ENCODE measurements at places on chromosomes 3 and 15.

GRCh38 chr3:53708001-53708621, 138.1 kb downstream of the CHDH start:
- no peak for DNase-seq

DNA sequence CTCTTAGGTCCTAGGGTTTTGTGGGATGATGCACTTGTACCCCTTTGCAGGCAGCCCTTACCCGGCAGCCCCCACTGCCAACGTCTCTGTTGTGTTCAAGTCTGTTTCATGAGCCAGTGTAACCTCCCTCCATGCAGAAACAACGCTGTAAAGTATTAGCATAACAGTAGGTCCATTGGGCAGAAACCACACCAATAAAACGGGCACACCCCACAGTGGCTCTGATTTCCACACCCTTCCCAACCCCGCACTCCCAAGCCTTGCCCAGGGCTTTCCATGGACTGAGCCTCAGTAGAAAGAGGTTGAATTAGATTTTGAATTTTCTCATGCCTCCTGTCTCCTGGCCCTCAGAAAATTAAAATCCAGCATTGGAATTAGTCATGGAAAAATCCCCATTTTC, 124.5 kb downstream of the CACNA1D start:
- no peak for DNase-seq

DNA sequence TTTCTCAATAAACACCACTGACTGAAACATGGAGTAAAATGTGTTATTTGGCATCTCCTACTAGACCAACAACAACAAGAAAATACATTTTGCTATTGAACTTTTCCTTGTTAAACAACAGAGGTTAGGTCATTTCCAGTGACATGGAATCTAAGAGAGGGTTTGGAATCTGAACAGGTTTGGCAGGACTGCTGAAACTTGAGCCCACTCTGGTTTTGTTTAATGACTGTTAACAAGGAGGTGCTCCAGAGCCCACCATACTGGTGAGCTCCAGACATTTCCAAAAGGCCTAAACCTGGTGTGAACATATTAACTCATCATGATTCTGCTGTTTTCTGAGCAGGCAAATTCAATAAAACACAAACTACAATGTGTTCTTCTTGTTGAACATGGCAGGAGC, 330.7 kb upstream of the TRIM42 start:
- DNase-seq = no peak

- DNase-seq = peak; percentile 4
Observed at GRCh38 chr15:57213862-57214261, 162.4 kb upstream of the CGNL1 start.

DNA sequence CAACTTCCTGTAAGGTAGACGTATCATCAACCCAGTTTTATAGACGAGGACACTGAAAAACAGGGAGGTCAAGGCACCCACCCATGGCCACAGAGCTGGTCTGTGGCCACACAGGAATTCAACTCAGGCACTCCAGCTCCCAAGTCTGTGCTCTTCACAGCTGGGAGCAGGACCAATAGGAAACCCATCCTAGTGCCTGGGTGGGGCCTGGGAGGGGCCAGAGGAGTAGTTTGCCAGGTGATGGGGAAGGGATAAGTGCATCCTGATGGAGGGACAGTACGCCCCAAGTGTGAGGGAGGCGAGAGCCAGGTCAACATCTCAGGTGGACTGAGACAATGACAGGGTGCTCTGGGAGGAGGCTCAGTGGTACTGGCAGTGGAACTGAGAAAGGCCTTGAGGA, 22.0 kb downstream of the KIF9 start:
- no peak for DNase-seq

- DNase-seq = no peak
Observed at GRCh38 chr3:157926822-157927221, 179.4 kb downstream of the SHOX2 start.

- DNase-seq = no peak
Observed at GRCh38 chr15:64870353-64870752, 28.6 kb downstream of the PLEKHO2 start.

GRCh38 chr3:24141548-24141947, 196.5 kb downstream of the NR1D2 start:
- DNase-seq = no peak

DNA sequence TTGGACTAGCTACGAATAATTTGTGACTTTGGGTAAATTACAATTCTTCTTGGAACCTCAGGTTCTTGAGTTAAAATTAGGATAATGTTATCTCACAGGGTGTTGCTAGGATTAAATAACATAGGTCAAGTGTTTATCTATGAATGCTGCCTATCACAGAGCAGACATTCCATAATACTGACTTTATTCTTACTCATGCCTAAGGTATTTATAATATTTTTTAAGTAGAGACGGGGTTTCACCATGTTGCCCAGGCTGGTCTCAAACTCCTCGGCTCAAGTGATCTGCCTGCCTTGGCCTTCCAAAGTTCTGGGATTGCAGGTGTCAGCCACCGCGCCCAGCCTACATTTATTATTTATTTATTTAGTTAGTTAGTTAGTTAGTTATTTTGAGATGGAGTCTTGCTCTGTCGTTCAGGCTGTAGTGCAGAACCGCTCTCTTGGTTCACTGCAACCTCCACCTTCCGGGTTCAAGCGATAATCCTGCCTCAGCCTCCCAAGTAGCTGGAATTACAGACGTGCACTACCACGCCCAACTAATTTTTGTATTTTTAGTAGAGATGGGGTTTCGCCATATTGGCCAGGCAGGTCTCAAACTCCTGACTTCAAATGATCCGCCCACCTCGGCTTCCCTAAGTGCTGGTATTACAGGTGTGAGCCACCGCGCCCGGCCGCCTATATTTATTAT, 741 bp upstream of the ZNF106 start:
- DNase-seq = no peak

DNA sequence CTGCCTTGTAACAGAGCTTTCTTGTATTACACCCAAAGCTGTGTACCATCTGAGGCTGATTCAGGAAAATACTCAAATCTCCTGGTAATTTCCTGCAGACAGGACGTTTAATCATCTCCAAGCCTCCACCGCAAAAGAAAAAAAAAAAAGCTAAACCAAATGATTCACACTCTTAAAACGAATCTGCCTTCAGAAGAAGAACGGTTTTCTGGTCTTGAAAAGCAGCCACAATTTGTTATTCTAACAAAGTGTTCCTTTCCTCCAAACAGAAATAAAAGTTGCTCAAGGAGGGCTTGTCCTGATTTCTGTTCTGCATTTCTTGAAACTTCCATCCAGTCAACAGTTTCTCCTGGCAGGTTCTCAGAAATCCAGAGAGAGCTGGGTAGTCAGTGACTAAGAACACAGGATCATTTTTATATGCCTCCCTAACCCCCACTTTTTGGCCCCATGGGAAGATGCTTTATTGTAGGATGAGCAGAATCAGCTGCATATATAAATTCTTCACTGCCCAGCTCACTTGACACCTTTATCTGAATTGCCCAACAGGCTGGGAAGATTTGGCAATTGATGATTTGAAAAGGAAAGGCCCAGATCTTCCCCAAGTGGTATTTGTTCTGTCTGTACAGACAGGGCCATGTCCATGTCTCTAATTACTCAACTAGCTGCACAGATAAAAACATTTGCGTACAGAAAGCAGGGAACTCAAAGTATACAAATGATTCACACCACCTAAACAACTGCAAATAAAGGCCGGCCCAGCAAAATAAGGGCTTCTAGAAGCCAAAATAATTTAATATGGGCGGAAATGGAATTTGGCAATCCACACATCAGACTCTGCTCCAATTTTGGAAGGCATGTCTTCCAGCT, 41.0 kb upstream of the PRICKLE2 start:
- DNase-seq = no peak

DNA sequence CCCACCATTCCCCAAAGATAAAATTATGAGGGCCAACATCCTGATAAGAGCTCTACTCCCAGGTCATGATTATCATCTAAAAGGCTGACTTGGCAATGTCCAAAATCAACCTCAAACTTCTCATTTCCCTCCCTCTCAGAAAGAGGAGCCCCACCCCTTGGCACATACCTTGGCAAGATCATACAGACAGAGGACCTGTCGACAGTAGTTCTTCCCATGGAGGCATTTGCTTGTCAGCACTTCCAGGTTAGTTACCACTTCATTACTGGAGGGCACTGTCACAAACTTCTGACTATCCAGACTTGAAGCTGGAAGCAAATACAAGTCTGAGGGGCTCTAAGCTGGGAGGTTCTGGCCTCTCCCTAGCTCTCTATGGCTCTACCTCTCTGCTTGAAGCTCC, 37.8 kb downstream of the EIF3J start:
- no peak for DNase-seq

DNA sequence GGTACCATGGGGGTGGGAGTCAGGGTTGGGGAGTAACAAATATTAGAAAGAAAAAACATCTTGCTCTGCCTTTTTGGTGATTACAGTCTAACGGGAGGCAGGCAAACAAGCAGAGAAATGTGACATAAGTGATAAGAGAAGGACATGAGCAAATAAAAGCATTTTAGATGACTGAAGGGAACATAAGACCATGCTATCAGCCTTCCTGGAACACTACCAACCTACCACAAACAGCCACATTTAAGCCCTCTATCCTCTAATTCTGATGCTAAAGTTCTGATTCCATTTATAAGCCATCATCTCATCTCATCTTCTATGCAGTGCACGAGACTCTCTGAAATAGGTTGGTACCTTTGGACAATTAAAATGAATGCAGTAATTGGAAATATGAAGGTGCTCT, 243.4 kb upstream of the P2RY1 start:
- DNase-seq = no peak

Measured in GM20000 (cell line).